Inflammatory macrophage (primary cell): ENCODE measurements at places on chromosomes 3 and 15.
A peak's percentile ranks its signal among the peaks of the same experiment; 100 is the strongest.

GRCh38 chr3:119517112-119517511, 18.8 kb downstream of the TIMMDC1 start:
- DNase-seq: no peak

DNA sequence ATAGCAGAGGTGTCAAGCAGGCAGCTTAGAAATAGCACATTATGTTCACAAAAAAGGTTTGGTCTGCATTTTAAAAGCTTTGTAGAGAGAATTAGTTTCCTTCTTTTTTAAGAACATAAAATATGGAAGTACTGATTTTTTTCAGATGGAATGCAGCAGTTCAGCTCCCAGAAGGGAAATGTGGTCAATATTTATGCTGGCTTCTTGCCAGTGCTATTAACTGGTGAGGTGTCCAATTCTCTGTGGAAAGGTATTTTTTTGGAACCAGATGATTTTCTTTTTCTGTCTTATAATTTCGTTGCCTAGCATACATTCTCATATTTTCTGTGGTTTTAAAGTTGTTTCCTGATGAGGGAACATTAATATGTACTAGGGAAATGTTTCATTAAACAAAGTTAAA, 211.4 kb upstream of the ZNF385D start:
- no peak for DNase-seq

GRCh38 chr3:170473358-170473757, 54.7 kb downstream of the CLDN11 start:
- DNase-seq: no peak

DNA sequence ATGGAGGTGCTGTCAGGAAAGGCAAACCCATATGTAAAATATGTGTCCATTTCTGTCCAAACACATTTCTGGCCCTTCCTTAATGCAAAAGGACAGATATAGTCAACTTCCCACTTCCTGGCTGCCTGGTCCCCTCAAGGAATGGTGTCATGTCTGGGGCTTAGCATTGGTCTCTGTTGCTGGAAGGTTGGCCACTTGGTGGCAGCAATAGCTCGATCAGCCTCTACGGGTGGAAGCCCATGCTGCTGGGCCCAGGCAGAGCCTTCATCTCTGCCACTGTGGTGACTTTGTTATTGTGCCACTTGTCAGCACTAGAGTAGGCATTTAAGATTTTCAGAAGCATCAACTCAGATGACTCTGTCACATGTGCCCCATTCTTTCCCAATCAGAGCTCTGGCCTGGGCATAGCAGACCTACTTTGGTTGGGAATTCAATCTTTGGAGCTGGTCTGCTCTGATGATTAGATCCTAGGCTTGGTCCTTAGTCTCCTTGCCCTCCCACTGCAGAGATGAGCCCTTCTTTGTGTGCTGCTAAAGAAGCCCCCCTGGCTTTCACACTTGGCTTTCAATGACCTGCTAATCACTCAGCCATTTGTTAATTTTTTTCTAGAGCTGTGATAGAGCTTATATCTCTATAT, 51.0 kb upstream of the SPSB4 start:
- peak; percentile 67 for DNase-seq

DNA sequence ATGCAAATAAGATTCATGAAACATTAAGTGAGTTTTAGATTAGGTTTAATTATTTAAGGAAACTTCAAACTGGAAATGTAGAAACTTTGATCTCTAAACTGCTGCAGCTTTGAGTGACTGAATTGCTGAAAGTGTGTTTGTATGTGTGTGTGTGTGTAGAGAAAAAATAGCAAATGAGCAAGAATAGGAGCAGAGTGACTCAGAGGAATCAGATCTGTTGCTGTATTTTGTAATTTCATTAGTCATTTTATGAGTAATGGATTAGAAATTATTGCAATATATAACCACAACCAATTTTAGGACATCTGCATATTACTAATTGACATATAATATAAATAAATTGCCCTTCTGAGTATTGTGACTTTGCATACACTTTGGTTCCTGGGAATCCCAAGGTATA, 52.8 kb upstream of the SLC9A9 start:
- peak; percentile 37 for DNase-seq

GRCh38 chr3:112379020-112379690, 46.2 kb downstream of the CD200 start:
- peak; percentile 96 for DNase-seq

DNA sequence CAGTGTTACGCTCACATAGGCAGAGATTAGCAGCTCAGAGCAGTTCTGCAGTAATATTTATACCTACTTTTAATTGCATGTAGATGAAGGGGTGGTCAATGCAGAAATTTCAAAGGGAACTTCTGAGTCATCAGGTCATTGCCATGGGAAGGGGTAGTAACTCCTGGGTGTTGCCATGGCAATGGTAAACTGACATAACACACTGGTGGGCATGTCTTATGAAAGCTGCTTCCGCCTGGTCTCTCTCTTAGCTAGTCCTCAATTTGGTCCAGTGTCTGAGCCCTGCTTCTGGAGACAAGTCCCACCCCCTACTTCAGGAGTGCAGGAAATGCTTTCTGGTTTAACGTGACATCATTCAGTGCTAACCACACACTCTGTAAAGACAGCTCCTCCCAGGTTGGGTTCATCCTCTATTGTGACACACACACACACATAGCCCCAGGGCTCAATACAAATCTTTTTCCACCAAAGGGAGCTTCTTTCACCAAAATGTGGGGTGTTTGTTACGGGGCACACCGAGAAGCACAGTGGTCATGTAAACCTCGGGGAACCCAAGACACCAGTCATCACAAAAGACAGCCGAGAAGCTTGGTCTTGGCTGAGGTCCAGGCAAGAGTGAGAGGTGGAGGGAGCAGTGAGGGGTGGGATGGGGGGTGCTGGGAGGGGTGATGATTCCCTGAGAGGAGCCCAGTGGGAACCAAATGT, 74.5 kb downstream of the TLE3 start:
- peak; percentile 75 for DNase-seq

DNA sequence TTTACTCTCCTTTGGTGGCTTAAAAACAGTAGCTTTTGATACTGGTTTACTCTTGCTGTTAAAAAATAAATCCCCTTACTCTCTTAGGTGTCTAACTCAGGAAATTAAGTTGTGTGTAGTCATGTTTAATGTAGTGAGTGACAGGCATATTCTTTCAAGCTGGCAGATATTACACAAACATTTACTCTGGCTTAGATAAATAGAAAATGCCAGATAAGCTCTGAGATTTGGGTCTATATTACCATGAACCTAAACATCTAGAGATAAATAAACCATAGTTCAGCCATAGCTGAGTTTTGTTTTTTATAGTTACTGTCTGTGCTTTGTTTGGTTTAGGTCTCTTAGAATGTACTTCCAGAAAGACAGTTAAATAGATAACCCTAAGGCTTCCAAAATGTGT, 2.4 kb downstream of the SEMA6D start:
- no peak for DNase-seq

GRCh38 chr3:54874816-54875556, 52.9 kb downstream of the LRTM1 start:
- DNase-seq: no peak

GRCh38 chr3:168362661-168363247, 267.0 kb upstream of the GOLIM4 start:
- no peak for DNase-seq

- no peak for DNase-seq
Measured at GRCh38 chr3:164222197-164222596, 856.1 kb downstream of the SI start.

- no peak for DNase-seq
Measured at GRCh38 chr3:119636249-119636648, 24.1 kb downstream of the POPDC2 start.

GRCh38 chr3:99965077-99965476, 147.4 kb downstream of the CMSS1 start:
- no peak for DNase-seq

DNA sequence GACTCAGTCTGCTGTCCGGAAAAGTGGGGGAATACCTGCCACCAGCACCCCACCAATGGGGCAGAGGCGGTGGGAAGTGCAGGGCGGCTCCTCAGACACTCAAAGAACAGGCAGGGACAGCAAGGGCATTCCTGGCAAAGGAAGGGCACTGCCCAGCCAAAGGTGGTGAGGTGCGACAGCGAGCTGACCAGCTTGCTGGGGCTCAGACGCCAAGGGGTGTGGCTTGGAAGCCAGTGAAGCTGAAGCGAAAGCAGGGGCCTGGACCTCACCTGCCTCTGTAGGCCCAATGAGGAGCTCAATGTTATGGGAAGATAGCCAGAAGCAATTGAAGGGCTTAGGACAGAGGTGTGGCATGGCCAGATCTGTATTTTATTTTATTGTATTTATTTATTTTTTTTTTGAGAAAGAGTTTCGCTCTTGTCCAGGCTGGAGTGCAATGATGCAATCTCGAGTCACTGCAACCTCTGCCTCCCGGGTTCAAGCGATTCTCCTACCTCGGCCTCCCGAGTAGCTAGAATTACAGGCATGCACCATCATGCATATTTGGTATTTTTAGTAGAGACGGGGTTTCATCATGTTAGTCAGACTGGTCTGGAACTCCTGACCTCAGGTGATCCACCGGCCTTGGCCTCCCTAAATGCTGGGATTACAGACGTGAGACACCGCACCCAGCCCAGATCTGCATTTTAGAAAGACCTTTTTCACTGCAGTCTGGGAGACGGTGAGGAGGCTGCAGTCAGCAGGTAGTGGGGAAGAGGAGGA, 4.4 kb upstream of the LMAN1L start:
- no peak for DNase-seq

DNA sequence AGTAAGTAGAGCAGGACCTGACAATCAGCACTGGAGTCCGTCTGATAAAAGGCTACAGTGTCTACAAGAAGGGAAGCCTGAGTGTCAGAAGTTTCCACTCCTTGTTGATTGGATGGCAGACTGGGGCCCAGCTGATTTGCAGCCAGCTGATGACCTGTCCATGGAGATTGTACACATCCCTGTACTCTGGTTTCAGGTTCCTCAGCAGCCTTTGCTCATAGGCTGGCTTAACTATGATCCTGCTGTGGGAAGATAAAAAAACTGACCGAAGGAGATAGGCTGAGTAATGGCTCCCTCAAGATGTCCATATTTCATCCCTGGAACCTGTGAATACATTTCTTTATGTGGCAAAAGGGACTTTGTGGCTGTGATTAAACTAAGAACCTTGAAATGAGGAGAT, 11.7 kb upstream of the LACTB start:
- DNase-seq: no peak
